ENCODE measurements at places on chromosomes 7 and 10. TPM values are rescaled to one million over a fixed set of nuclear protein-coding genes. Genes with fewer than 3 reads are reported as not detected.

DNA sequence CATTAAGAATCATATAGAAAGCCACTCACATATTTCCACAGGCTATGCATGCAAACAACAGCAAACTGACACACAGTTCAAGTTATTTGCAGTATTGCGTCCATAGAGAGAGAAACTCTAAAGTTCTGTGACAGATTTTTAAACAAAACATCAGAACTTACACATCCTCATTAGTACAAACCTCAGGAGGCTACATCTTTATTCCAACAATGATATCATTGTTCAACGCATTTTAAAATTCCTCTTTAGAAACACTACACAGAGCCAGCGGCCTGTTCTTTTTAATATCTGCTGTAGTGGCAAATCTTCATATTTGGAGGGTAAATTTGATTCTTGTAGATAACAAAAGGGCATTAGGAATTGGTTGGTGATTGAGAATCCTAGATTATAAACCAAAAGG is 55.9 kb upstream of the NFE2L3 start:
- no peak for DNase-seq

- no peak for DNase-seq
Observed at GRCh38 chr10:6234371-6234770, 31.6 kb downstream of the PFKFB3 start.

GRCh38 chr10:108014902-108015177 is 850.3 kb upstream of the SORCS1 start:
- no peak for DNase-seq

GRCh38 chr7:76155938-76156337 is 45.8 kb upstream of the SRRM3 start:
- no peak for DNase-seq

GRCh38 chr7:91436655-91437054 is 172.4 kb downstream of the FZD1 start:
- DNase-seq = peak; percentile 6

The LFNG gene
- 36.7 TPM for polyA plus RNA-seq

- DNase-seq = peak; percentile 20
Observed at GRCh38 chr7:44565097-44565794, 8.5 kb downstream of the DDX56 start.

DNA sequence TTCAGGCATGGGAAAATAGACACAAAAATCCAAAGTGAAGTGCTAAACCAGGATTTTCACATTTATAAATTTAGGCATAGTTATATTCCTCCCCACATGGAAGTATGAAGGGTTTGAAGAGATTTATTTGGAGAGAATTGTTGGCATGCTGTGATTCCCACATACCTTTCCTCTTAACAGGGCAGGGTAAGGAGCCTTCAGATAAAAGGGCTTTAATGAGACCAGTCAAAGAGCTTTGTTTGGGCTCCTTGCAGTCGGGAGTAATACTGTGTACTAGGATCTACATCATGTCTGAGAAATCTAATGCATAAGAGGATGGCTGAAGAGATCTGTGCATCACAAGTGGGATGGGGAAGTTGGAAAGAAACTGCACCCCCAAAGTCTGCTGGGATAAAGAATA is 140.8 kb upstream of the PTN start:
- no peak for DNase-seq

GRCh38 chr7:49403844-49404243 is 369.6 kb upstream of the VWC2 start:
- DNase-seq = no peak

The TMEM229A gene
- polyA plus RNA-seq = not detected

DNA sequence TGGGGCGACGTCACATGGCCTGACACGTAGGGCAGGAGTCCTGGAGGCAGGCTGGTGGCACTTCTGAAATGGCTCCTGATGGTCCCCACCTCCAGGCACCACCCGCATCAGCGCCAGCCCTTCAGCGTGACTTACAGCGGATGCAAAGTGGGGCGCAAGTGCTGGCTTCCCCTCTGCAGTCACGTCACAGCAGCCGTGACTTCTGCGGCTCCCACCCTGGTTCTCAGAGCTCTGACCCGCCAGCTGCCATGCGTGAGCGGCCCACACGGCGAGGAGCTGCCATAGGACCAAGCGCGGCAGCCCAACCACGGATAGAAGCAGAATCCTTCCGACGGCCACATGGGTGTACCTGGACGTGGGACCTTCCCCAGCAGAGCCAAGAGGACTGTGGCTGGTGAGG is 159.0 kb downstream of the ELFN1 start:
- no peak for DNase-seq

DNA sequence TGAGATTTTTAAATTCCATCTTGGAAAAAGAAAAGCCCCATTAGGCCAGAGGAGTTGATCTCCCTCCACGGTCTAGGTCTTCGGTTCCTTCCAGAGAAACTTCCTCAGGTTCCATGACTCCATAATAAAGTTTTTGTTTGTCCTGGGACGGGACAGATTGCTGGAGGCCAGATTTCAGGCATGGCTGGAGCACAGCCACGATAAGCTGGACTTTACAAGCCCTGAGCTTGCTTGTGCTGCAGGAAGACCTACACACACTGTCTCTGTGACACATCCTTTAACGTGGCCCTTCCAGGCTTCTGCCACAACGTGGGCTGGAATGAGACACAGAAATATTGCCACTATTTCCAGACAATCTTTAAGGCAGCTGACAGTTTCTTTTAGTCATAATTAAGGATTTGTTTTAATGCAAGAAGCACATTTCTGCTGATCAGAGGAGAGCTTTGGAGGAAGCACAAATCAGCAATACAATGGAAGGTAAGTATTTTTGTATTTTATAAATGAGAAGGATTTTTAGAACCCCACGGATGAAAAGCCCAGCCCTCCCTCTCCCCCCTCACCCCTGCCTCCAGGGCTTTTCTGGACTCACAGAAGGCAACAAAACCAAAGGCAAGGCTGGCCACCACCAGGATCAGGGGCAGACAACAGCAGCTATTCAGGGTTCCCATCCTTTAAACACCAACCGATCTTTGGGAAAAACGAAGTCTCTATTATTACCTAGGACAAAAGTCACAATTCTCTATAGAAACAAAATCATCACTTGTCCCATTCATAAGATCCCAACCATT is 6.5 kb downstream of the CTBP2 start:
- no peak for DNase-seq

GRCh38 chr7:78345293-78345911 is 546.8 kb downstream of the PHTF2 start:
- no peak for DNase-seq

The PNLIP gene
- not detected for polyA plus RNA-seq

DNA sequence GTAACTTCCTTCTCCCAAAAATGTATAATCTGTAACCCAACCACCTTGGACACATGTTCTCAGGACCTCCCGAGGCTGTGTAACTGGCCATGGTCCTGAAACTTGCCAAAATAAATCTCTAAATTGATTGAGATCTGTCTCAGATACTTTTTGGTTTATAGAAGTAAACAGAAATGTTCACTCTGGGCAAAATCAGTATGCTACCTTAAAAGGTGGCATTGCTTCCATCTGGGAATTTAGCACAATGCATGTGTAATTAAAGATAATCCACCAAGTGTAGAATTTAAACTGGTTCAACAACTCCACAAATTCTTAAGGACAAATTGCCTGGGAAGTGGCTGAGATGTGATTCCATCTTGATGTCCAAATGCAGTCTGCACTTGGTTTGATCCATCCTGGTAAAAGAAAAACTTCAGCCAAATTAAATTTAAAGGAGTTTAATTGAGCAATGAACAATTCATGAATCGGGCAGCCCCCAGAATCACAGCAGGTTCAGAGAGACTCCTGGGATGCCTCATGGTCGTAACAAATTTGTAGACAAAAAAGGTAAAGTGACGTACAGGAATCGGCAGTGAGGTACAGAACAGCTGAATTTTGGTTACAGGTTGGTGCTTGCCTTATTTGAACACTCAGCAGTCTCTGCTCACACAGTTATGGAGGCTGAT is 102.6 kb upstream of the PFKP start:
- DNase-seq = no peak

Data from renal cortex interstitium (tissue), 15 donors.